GM23248 (cell line): ENCODE measurements at places on chromosomes 2 and 18.

DNA sequence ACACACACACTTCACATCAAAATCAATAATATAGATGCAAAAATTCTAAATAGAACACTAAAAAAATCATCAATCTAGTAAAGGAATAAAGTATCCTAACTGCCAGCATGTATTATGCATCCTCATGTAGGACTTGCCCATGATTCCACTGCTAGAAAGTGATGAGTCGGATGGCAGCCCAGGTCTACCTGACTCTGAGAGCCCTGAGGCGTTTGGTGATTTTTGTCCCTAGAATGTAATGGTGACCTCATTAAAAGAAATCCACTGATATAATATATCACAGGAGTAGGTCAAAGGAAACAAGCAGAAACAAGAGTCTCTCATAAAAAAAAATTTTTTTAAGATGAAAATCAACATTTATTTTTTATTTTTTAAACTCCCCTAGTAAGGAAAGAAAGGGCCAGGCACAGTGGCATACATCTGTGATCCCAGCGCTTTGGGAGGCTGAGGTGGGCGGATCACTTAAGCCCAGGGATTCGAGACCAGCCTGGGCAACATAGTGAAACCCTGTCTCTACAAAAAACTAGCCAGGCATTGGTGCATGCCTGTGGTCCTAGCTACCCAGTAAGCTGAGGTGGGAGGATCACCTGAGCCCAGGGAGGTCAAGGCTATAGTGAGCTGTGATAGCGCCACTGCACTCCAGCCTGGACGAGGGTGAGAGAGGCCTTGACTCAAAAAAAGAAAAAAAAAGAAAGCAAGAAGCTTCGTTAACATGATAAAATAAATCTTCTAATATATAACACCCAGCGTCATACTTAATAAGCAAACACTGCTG, 24.4 kb upstream of the ACTG2 start:
- DNase-seq, result no peak

- DNase-seq, result peak; percentile 69
These were observed 11.5 kb downstream of the ASAP2 start for GRCh38 chr2:9217838-9218770.

DNA sequence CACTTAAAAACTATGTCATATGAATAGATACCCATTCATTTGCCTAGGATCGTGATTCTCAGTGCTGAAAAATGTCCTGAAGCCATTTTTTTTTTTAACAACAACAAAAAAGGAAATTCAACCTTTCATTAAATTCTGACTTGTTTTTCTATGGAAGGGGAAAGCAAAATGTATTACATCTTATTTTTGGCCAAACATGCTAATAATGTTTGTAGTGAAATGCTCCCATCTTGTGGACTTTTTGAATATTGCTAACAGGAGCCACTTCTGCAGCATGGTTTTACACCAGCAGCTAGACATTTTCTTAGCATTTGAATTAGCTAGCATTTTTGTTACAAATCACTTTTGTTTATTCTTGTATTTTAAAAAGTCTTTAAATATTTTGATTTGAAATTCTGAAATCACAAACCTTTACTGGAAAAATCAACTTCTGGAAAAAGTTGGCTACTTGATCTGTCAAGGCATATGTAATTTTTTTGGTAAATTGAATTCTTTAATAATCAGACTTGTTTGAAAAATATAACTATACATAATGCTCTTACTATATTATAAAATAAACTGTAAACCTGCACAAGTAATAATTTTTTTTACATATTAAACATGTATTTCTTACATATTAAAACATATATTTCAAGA, 75.8 kb downstream of the KIDINS220 start:
- peak; percentile 59 for DNase-seq

- DNase-seq, result peak; percentile 54
These were observed 133.6 kb downstream of the PHLPP1 start for GRCh38 chr18:62848946-62849345.

- DNase-seq, result no peak
These were observed 67.8 kb downstream of the PSMG2 start for GRCh38 chr18:12770469-12771219.

GRCh38 chr2:47725808-47726207, 57.1 kb upstream of the MSH6 start:
- DNase-seq, result no peak

GRCh38 chr2:100978582-100979191, 23.4 kb upstream of the RPL31 start:
- DNase-seq, result no peak

DNA sequence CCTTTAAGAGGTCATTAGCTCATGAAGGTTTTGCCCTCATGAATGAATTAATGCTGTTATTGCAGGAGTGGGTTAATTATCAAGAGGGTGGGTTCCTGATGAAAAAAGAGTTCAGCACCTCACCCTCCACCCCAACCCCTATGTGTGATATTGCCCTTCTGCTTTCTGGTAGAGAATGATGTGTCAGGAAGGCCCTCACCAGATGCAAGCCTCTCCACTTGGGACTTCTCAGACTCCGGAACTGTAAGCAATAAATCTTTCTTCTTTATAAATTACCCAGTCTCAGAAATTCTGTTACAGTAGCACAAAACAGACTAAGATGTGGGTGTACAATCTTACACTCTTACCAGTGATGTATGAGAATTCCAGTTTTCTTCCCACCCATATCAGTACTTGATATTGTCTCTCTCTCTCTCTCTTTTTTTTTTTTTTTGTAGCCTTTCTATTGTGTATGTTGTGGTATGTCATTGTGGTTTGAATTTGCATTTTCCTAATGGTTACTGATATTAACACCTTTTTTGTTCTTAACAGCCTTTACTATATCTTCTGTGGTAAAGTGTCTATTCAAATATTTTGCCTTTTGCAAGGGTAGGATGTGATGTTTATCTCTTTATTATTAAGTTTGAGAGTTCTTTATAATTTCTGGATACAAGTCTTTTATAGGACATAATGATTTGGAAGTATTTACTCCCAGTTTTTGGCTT, 10.4 kb upstream of the MAP2 start:
- no peak for DNase-seq

DNA sequence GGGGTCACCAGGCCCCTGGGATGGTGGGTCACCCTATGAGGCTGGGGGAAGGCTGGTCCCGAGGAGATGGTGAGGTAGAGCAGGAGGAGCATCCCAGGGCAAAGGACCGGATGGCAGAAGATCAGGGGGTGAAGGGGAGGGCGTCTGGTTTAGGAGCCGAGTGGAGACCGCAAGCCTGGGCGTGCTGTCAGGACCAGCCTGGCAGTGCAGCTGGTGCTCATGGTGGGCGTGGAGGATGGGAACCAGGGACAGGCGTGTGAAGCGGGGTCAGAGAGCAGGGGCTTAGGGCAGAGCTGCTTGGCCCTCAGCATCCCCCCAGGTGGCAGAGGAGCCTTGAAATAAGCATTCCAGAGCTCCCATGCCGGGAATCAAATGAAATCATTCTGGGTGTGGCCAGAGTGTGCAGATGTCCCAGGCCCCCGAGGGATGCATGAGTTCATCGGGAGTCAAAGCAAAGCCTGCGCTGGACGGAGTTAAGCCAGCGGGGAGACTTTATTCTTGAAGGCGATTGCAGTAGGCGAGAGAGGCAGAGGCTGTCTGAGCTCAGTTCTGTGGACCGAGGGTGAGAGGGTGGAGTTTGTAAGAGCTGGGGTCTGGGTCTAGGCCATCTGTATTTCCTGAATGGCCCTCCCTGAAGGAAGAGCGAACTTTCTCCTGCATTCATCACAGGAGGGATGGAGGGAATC, 33.1 kb upstream of the MBP start:
- DNase-seq, result peak; percentile 96

- no peak for DNase-seq
These were observed 49.2 kb downstream of the EEF1B2 start for GRCh38 chr2:206208900-206209299.

DNA sequence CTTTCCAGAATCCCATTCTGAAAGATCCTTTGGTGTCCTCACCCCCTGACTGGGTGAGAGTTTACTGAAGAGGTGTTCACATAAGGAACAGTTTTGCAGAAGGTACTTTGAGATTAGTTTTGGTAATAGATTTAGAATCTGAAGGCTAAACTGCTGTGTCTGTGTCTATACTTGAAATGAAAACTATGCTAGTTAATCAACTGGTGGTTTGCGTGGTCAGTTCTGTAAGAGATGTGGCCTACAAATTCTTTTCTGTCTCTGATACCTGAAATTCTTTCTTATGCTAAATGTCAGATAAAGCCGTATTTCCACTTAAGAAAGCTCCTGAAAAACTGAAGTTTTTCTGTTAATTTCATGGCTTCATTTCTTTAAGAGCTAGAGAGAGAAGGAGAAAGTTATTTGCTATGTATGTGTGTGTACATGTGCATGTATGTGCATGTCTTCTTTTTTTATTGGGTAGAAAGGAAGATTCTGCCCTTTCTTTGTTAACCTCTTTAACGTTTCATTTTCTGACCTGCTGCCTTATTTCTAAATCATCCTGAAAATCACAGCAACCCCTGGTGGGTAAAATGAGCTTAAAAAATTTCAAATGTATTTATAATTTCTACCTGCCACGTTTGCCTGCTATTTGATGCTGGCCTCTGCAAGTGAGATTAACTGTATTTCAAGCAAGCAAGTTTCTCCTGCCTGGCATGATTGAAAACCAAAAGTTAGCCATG, 552.0 kb upstream of the NRP2 start:
- DNase-seq, result no peak

DNA sequence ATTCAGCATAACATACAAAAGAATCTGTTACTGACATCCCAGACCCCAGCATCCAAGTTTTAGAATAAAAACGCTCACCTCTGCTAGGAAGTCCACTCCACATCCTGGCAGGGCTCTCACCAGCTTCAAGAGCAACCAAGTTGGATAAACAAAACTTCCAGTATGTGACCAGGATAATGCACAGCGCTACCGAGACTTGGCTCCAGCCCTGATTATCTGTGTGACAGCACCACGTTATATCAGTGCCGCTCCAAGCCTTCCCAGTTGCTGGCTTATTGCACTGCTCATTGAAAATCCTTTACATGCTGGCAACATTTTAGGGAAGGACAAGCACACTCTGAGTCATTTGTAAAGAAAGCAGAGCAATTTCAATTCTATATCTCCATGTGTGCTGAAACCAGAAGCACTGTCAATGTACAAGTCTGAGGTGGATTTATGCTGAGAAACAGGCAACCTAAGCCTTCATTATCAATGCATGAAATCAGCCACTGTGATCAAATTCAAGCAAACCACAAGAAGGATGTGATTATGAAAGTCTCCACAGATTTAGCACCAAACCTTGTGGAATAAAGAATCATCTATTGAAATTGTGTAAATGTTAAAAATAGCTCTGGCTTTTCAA, 115.7 kb downstream of the ZNF385B start:
- DNase-seq, result peak; percentile 20

DNA sequence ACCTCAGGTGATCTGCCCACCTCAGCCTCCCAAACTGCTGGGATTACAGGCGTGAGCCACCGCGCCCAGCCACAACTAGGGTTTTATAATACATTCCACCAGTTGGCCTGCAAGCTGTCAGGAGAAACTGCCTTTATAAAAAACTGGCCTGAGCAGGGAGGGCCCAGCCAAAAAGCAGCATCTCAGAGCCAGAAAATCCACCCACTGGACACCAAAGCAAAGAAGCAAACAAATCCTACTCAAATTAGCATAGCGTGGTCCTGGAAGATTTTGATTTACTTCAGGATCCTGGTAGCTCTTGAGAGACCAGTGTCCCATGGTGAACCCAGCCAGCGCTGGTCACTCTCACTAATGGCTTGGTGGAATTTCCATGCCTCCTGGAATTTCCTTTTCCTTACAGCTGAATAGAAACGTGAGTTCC, 60.0 kb upstream of the PXDN start:
- DNase-seq, result no peak

GRCh38 chr2:104444889-104445288, 409.0 kb upstream of the POU3F3 start:
- no peak for DNase-seq

DNA sequence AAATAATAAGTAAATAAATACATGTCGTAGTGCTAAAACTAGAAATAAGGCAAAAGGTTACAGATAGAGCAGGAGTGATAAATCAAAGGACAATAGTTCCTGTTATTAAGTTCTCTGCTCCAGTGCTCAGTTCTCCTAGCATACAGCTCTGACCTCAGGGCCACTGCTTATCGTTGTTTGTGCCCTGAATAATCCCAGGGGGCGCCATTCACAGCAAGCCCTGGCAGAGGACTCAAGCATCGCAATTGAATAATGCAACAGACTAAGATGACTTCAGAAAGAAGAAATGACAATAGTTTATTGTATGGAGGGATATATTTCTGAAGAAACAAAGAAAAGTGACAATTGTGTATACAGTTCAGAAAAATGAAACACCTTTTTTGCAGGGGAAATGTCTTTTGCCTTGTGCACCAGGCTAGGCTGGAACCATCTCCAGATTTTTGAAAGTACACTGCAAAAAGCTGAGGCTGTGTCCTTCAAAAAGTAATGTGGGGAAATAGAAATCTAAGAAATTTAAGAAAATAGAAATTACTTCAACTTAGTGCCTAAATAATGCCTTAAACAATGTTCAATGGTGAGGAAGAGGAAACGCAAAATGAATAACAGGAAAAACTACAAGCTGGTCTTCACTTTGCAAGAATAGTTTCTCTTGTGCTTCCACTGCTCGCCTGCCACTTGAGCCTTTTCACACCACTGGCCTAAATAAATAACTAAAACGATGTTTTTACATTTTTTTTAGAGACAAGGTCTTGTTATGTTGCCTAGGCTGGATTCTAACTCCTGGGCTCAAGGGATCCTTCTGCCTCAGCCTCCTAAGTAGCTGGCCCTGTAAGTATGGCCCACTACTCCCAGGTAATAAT, 19.0 kb upstream of the CCNYL1 start:
- peak; percentile 47 for DNase-seq

DNA sequence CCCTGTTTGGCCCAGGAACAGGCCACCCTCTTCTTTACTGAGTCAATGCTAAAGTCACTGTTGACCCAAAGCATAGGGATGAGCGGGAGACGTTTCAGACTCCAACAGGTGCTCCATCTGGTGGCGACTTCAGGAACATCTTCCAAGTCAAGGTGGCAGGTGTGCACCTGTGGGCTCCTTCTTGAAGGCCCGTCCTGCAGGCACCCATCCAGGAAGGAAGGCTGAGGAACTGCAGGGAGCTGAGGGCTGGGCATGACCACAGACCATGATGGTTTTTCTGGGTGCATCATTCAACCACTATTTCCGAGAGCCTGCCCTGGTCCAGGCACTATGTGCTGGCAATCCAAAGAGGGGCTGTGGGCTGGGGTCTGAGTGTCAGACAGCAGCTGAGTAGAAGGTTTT, 142.8 kb downstream of the NDUFA10 start:
- peak; percentile 30 for DNase-seq

- no peak for DNase-seq
These were observed 1058.2 kb upstream of the CRIM1 start for GRCh38 chr2:35297403-35297802.

DNA sequence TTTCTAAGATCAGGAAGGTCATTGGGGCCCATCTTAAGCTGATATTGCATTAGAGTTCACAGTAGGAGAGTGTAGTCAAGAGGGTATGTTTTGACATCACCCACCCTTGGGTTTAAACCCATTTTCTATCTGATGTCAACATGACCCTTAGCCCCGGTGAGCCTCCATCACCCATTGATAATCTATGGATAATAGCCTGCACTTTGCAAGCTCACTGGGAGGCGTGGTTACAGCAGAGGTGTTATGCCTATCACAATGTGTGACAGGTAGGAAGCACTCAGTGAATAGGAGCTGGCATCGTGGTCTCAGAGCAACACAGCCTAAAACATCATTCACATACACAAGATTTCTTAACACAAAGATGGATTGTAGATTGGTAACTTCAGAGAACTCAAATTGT, 21.3 kb downstream of the IL18RAP start:
- DNase-seq, result no peak

- DNase-seq, result no peak
These were observed 18.4 kb downstream of the MXD1 start for GRCh38 chr2:69933254-69933828.
